Heart left ventricle (tissue), 16 donors: ENCODE measurements at places on chromosomes 16 and 17. TPM values are rescaled to one million over a fixed set of nuclear protein-coding genes. Genes with fewer than 3 reads are reported as not detected.

DNA sequence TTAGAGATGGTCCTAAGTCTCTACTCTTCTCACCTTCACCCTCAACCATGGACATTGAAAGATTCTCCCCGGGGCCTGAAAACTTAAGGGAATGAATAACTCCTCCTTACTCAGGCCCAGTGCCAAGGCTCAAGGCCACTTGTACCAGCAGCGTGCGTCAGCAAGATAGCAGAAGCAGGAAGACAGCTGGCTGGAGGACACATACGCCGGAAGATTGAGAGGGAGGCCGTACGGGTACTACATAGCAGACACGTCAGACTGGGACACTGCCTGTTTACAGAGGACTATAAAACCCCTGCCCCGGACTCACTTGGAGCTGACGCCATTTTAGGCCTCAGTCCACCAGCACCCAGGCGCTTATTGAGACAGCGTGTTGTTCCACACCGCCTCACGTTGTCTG lies 75.8 kb upstream of the MED13 start:
- no peak for DNase-seq

DNA sequence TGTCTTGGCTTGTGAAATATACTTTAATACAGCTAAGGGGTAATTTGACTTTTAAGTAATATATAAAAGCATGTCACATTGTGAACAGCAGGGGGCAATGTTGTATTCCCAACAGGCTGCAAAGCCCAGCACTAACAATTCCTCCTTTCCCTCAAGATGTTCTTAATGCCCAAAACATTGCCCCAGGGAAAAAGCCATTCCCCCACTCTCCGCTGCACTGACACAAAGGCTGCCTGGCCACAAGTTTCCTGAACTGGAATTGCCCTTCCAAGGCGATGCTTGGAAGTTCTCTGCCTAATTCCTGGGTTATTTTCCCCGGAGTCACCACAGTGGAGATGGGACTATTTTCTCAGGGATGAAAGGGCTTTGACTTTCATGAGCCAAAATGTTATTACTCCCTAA lies 27.2 kb downstream of the CLEC16A start:
- DNase-seq, result peak; percentile 48

GRCh38 chr17:71830866-71831265 lies 290.0 kb upstream of the SOX9 start:
- DNase-seq, result no peak

Gene NPIPB9
- 0.24 TPM for total RNA-seq

Gene PLEKHG4
- 0.60 TPM for total RNA-seq

DNA sequence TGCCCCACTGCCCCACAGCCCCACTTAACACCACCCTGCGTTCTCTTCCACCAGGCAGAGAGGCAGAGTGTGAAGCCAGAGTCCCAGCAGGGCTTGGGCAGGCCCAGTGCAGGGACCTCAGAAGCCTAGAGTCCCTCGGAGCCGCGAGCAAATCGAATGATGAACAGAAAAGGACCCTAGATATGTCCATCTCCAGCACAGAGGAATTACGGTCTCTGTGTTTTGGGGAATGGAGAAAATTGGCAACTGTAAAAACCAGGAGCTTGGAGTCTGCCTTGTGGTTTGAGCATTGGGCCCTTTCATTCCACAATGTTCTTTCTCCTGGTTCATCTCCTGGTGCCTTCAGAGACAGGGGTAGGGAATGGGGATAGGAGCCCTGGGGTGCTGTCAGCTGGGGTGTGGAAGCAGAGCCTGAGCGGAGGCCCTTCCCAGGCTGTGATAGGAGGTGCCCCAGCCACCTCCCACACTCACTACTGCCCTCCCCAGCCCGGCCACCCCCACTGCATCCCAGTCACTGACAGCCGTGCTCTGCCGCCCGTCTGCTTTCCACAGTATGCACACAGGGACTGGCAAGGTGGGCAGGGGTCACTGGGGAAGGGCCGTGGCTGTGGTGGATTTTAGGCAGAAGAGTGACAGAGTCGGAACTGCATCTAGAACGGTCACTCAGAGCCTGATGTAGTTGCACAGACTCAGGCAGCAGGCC lies 26.7 kb downstream of the TBX4 start:
- DNase-seq, result peak; percentile 18

GRCh38 chr16:49556249-49556605 lies 182.6 kb downstream of the C16orf78 start:
- DNase-seq, result no peak

- peak; percentile 91 for DNase-seq
Observed at GRCh38 chr17:1186923-1187771, 7.4 kb upstream of the ABR start.

Gene MT1F
- total RNA-seq, result 3.3 TPM

Gene NPIPA7
- 3.8 TPM for total RNA-seq

Gene ZP2
- not detected for total RNA-seq

GRCh38 chr17:56866496-56866895 lies 32.5 kb downstream of the DGKE start:
- no peak for DNase-seq

GRCh38 chr16:20410121-20410723 lies 888 bp downstream of the ACSM5 start:
- DNase-seq, result no peak

Gene CACNG4
- total RNA-seq, result not detected

Gene MEIOC
- not detected for total RNA-seq

Gene TBX6
- 0.45 TPM for total RNA-seq

DNA sequence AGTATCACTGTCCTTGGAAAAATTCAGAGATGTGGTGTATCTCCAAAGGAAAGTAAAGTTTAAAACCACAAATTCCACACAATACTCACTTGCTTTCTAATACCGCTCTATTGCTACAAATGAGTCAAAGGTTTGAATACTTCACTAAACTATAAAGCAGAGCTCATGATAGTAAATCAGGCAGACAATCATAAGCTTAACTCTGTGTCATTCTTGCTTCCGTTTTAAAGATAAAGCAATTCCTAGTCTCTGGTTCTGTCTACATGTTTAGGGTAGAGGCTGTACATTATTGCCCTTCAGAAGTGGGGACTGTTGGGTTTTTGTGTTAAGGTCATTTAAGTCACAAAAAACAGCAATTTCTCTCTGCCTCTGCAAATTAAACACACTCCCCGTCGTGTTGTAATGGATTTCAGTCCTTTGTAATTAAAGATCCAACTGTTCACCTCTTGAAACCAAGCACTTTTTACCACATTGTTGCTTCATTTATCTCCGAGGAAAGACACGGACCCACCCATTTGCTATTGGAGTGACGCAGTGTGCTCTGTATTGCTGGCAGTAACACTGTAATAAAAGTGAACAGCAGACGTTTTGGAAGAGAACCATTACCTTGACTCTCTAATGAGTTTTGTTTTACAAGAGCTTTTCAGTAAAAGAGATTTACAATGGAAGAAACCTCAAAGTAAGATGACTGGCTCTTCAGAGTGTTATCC lies 83.1 kb upstream of the CNTNAP4 start:
- no peak for DNase-seq

- no peak for DNase-seq
Observed at GRCh38 chr16:2857451-2858244, at the start of gene PRSS22. TSS of gene PRSS22 (minus strand) at chr16:2858170. CDS start at chr16:2858104, 66 bp downstream.

Gene PNMT
- 7.9 TPM for total RNA-seq

DNA sequence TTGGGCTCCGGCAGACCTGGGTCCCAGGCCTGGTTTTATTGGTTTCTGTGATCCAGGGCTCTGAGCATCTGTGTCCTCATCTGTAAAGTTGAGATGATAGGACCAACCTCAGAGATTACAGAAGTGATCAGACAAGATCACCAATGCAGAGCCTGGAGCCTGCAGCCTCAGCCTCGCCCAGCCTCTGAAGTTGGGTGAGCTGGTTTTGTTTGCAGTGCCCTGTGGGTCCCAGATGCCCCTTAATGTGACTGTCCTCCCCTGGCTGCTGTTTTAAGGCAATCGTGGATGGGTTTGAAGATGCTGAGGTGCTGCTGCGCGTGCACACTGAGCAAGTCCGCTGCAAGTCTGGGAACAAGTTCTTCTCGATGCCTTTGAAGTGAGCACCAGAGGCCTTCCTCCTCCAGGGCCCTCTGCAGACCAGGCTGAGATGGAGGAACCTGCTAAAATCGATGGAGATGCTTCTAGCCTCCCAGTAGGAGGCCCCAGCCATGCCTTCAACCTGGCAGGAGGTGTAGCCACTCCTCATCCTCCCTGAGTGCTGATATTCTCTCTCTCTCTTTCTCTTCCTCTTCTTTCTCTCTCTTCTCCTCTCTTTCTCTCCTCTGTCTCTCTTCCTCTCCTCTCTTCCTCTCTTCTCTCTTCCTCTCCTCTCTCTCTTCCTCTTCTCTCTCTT lies 5.6 kb upstream of the MMP15 start:
- DNase-seq, result peak; percentile 6

DNA sequence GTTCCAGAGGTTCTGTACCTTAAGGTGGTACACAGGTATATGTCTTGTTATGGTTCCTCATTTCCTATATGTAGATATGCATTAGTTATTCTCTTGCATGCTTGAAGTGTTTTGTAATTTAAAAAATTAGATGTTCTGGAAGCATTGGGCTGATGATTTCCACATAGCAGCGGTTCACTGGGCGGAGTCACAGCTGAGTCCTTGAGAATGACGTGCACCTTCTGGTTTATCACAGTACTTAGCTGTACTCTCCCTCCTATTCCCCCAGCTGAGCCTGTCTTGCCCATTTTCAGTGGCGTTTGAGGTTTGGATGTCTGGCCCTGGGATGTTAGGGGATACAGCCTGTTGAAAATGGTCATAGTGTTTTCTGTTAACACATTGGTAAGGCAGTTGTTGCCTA lies 327.1 kb downstream of the SNX29 start:
- DNase-seq, result no peak

Gene DYNLL2
- total RNA-seq, result 81.0 TPM

DNA sequence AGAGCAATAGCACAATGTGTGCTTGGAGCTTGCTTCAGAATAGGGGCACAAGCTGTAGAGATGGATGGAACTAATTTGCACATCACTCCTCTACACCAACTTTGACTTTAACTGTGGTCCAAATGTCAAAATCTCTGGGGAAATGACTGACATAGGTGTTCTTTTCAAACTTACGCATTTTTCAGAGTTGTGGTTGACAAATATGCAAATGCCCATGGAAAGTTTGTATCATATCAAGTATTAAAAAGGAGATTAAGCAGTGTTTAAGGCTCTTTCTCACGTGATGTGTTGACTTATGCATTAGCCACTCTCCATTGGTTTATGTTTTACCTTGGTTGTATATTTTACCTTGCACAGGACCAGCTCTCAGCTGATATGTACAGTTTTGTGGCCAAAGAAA lies 77.1 kb downstream of the ELAC2 start:
- DNase-seq, result no peak

Gene TPSAB1
- total RNA-seq, result 1.1 TPM

Gene CNTD1
- total RNA-seq, result not detected

Gene SEPTIN1
- total RNA-seq, result 1.9 TPM

GRCh38 chr16:4370151-4370550 lies 1.5 kb upstream of the VASN start:
- DNase-seq, result no peak

- no peak for DNase-seq
Observed at GRCh38 chr17:27417596-27418365, 38.5 kb upstream of the KSR1 start.

Gene NOD2
- 0.91 TPM for total RNA-seq

- DNase-seq, result no peak
Observed at GRCh38 chr17:68812876-68813584, 142.2 kb downstream of the ABCA8 start.

Gene AANAT
- not detected for total RNA-seq
